ENCODE measurements at places on chromosomes 7 and 10.

DNA sequence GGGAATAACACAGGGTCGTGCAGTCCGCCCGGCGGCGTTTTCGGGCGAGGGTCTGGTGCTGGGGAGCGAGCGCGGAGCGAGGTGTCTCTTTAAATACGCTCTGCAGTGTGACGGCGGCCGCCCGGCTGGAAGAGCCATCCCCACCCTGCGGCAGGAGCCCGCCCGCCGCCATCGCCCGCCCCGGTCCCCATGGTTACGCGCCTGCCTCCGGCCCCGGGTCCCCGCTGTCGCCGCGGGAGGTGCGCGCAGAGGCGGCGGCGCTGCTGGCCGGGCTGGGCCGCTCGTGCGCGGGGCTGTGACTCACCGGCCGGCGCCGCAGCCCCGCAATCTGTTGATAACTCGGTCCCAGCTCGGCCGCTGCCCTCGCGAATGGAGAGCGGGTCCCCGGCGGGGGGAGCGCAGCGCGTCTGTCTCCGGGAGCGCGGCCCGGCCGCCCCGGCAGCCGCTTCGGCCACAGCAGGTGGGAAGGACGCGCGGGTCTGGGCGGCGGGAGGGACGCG lies at the start of gene ADGRA1:
TSS of gene ADGRA1 (plus strand) at position 246 of the 500 bp plus-strand sequence. CDS start 986 bp downstream, outside the sequence.
- no peak for DNase-seq

DNA sequence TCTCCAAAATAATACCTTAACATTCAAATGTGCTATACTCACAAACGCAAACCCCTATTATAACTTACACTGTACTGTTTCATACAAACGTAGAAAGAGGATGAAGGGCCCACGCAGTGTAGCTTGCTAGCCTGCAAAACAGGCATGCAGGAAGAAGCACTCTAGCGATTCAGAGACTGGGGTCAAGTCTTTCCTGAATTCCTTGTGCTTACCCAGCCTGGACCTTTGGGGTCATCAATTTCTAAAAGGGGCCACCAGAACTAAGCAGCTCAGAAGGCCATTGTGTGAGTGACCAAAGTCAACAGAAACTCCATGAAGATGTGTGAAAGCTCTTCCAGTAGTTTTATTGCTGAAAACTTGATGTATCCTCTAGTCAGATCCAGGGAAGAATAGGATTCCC lies 111.9 kb downstream of the SVIL start:
- DNase-seq: no peak

- no peak for DNase-seq
Observed at GRCh38 chr10:1057106-1057657, 997 bp downstream of the WDR37 start.

DNA sequence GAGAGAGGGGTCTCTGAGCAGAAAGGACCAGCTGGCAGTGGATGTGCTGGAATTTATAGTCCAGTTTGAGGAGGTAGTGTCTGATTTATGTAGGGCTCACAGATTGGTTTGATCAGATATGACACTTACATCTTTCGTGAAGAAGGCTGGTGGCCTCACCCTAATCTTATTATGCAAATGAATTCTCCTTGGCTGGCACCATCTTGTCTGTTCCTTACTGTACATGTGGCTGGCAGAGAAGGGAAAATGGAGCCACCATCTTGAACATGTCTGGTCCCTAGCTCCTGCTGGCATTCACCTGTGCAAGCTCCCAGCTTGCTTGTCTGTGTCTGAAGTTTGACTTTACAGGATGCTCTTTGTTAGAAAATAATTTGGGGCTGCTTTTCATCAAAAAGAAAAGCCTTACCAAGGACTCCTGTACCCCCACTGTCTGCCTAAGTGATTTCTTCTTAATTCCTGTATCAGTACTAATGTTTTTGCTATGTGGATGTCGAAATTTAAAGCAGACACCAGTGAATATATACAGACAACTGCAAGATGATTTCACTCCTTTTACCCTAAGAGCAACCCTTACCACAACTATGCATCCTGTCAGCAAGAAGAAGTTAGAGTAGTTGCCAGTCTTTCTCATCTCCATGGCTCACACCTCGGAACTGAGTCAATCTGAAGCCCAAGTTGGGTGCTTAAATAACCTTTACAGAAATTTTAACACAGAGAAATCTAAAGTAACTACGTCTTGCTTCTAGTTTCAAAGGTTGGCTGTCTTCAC lies 322.0 kb upstream of the SEMA3D start:
- DNase-seq: no peak

DNA sequence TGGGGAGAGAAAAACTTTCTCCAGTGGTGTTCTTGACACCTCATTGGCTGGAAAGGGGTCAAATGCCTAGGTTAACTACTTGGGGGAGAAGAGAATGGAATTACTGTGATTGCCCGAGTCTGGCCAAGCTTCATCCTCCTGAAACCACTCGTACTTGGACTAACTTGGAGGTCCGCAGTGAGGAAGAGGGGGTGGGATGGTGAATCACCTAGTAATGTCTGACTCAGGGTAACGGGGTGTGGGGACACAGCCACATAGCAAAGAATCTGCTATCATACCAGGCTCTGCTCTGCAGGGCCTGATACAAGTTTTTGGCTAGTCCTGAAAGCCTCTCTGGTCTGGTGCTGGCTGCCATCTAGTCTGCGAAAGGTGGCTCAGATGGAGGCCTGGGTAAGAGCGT lies 190.9 kb downstream of the RPS24 start:
- no peak for DNase-seq

DNA sequence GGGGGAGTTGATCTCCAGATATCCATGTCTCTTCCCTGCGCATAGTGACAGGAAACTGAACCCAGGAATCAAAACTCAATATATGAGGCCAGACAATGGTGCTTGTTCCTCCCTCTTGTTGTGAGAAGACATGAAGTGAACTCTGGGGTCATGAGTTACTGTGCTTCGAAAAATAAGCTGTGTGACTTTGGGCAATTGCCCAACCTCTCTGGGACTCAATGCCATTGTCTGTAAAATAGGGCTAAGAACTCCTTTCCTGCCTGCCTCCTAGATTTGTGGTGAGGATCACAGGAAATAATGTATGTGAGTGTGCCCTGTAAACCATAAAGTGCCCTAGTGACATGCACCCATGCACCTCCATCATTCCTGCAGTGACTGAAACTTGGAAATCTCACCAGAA lies 48.4 kb downstream of the SYPL1 start:
- DNase-seq: no peak

DNA sequence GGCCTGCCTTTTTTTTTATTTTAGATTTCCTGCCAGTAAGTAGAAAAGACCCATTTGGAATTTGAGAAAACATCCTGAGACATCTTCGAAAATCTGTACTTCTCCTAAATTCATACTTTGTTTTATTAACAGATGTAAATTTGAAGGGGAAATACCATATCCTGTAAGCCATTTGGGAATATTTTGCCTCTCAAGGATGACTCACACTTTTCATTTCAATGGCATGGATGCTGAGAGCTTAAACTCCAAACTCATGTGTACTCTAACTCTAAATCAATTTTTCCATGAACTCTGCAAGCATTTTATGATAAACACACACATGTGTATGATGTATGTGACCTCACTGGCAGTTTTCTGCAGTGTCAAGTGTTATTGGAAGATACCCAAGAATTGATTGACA lies 89.0 kb downstream of the SEMA3A start:
- no peak for DNase-seq

- no peak for DNase-seq
Observed at GRCh38 chr10:114473776-114474175, 69.5 kb upstream of the AFAP1L2 start.

- DNase-seq: peak; percentile 16
Observed at GRCh38 chr10:99329304-99329553, at the start of gene CNNM1. Gene CNNM1 (plus strand): TSS chr10:99329356. CDS start chr10:99329388, 32 bp downstream.

GRCh38 chr10:112203328-112204076 lies 19.9 kb upstream of the GPAM start:
- DNase-seq: no peak

DNA sequence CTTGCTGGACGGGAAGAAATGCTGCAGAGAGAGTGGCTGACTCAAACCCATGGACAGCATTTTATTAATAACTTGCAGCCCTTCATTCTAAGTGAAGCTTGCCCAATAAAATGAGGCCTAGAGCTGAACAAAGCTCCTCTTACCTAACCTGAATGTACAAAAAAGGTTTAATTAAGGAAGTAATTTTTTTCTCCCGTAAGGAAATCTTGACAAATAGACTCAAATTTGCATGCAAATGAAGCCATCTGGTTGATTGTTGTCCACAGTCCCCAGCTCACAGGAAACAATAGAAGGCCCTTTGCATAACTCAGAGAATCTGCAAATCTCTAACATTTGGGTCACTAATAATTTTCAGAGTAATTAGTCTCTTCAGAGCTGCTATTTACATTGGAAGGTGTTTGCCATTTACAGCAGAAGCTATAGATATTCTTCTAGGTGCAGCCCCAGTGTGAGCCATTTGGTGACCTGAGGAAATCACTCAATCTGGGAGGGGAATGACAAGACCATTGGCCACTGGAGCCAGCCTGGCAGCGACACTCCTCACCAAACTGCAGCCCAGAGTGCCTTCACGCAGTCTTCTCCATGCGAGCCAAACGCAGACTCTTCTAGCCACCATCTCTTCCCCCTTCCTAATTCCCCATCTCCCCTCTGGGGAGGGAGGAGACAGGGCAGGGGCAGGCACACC lies 483.0 kb upstream of the C7orf33 start:
- DNase-seq: no peak

- no peak for DNase-seq
Observed at GRCh38 chr7:30688718-30689221, 6.5 kb upstream of the CRHR2 start.

DNA sequence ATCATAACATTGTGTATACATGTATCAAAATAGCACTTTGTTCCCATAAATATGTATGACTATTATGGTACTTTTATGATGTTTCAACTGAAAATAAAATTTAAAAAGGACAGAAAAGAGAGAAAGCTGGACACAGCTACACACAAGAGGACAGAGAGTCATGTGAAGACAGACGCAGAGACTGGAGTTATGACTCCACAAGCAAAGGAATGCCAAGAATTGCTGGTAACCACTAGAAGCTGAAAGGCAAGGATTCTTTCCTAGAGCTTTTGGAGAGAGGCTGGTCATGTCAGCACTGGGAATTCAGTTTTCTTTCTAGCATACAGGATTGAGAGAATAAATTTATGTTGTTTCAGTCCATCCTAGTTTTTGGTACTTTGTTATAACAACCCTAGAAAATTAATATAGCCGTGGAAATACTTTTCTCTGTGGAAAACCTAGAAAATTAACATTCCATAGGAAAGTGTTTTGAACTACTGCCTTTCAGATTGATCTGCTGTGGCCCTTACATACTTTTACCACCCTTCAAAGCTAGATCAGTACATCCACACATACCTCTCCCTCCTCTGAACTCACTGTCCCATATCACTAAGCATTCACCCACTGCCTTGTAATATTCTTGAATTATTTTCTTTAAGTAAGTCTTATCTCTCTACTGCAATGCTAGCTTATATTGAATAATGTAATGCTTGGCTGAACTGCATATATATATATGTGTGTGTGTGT lies 575.3 kb downstream of the IPMK start:
- no peak for DNase-seq

- DNase-seq: no peak
Observed at GRCh38 chr7:101169110-101169837, 3.9 kb upstream of the VGF start.

- no peak for DNase-seq
Observed at GRCh38 chr10:16297642-16298041, 139.2 kb upstream of the PTER start.

- no peak for DNase-seq
Observed at GRCh38 chr10:8279598-8279997, 225.1 kb downstream of the GATA3 start.

DNA sequence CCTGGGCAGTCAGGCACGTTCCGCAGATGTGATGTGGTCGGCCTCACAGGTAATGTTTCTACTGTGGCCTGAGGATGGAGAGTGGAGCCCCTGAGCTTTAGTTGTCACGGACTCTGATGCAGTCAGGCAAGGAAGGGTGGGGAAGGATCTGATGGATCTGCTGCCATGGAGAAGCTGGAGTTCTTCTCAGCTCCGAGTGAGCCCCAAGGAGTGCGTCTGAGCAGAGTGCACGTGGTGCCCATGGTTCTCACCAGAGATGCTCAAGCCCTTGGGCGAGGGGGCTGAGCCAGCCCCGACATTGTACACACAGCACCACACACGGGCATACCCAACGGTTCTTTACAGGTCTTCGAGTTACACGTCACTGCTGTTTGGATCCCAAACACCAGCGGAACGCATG lies 192.5 kb downstream of the EBF3 start:
- DNase-seq: no peak

DNA sequence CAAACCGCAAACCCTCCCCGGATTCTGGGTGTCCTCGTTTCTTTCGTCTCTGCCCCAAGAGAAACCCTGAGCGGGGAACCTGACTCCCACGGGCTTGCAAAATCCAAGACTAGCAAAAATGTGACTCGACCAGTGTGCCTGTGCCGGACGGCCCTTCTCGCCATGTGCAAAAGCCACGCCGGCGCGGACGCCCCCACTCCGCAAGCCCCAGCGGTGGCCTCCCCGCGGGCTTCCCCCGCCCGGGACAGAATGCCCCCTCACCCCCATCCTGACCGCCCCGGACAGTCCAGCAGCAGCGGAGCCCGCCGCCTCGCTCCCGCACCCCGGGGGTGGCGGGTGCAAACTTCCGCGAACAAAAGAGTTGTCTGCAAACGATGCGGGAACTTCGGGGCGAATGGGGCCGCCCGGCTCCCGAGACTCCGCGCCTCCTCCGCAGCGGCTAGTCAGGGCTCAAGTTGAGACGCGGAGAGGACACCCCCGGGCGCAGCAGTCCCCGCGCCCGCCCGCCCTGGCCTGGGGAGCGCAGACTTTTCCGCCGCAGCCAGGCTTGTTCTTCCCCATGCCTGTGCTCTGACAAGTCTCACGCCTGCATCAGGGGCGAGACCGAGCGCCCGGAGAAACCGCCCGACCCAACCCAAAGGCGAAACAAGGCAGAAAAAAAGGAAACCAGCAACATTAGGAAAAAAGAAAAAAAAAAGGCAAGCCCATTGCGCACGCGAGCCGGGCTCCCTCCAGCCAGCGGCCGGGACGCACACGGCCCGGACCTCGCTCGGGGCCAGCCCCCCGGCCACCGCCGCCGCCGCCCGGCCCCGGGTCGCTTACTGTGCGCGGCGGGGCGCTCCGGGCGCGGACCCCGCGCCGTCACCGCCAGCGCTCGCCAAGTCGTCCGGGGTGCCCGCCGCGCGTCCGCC lies 732 bp downstream of the FAM53B start:
- no peak for DNase-seq
